ENCODE measurements at places on chromosomes 2 and 18.

- DNase-seq: no peak
These were observed 689.4 kb upstream of the FANCL start for GRCh38 chr2:58930537-58930936.

DNA sequence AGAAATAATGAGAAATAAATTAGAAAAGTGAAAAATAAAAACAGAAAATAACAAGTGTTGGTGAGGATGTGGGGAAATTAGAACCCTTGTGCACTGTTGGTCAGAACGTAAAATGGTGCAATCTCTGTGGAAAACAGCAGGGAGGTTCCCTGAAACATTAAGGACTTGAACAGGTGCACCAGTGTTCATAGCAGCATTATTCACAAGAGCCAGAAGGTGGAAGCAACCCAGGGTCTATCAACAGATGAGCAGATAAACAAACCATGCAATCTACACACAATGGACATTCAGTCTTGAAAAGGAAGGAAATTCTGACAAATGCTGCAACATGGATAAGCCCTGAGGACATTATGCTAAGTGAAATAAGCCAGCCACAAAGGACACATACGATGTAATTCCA lies 58.2 kb upstream of the TFCP2L1 start:
- DNase-seq: no peak

DNA sequence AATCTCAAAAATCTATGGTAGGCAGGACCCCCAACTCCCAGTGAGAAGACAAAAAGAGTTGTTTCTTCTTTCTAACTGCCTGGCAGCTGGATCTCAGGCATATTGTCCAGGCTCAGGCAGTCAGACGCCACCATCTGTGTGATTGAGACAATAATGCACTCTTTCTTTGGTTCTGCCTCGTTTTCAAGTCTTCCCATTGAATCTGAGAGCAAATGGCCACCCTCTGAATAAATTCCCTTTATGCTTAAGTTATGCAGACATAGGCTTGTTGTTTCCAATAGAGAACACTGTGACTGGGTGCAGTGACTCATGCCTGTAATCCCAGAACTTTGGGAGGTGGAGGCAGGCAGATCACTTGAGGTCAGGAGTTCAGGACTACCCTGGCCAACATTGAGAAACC lies 15.3 kb upstream of the CD207 start:
- DNase-seq: no peak

DNA sequence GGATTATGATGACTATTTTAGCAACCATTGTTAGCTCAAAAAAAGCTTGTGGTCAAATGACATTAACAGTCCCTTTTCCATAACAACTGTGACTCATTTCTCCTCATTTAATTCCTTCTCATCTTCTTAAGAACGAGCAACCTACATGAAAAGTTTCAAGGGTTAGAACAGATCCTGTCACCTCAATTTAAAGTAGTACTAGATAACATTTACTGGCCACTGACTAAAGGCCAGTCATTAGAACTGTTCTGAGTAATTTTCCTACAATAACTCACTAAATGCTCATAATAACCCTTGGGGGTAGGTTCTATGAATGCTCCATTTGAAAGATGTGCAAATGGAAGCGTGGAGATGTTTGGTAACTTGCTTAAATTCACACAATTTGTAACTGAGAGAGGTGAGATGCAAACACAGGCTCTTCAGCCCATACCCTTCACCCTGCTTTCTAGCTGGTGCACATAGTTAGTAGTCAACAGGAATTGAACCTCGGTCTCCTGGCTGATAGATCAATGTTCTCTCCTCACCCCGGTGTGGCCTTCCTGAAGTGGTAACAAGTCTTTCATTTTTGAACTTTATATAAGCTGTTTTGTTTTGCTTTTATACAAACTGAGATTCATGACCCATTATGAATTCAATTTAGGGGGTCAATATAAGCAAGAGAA lies 212.5 kb downstream of the SETBP1 start:
- DNase-seq: no peak

- DNase-seq: no peak
These were observed 269.4 kb upstream of the FBXO11 start for GRCh38 chr2:48175656-48176055.

DNA sequence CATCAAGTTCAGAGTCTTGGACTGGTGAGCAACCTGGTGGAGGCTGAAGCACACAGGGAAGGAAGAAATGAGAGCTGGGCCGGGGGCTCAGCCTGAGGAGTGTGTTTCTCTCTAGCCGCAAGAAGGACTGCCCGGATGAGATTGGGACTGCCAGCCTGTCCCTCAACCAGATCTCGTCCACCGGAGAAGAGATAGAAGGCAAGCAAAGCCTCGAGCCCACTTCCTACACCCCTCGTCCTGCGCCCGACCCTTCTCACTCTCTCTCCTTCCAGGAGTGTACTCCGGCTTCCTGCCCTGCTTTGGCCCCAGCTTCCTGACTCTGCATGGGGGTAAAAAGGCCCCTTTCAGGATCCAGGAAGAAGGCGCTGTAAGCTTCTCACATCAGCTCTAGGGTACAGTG lies 26.2 kb downstream of the FER1L5 start:
- no peak for DNase-seq

- DNase-seq: no peak
These were observed 627.6 kb downstream of the DPP10 start for GRCh38 chr2:115070002-115070401.

DNA sequence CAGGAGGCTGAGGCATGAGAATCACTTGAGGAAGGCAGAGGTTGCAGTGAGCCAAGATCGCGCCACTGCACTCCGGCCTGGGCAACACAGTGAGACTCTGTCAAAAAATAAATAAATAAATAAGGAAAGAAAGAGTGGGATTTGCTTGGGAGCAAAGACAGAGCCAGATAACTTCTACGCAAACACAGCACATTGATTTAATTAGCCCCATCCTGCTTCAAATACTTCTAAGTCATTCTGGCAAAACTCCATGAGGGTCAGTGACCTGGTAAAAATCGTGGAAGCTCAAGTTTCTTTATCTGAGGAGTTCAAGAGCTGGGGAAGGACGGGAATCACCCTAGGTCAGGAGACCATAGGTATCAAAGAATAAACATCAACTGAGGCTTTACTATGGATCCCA lies 70.6 kb upstream of the TCF7L1 start:
- no peak for DNase-seq

DNA sequence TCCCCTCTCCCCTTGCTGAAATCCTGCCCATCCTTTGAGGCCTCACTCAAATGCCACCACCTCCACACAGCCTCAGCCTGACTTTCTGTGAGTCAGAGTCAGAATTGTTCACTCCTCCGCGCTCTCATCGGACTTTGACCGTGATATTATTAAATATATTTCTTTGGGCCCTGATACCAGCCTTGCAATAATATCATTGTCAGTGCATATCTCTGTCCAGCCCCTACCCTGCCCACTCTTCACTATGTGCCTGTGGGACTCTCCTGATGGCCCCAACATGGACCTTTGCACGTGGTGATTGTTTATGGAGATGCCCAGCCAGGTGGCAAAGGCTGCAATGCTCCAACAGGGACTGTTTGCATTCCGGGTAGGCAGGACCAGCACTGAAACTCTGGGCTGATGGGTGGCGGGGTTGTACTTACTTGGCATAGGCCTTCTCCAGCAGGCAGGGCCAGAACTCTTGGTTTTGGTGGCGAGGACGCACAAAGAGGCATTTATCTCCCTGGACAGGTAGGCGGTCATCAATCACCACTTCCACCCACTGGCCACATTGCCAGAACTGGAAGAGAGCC lies 37.3 kb downstream of the CAPN13 start:
- DNase-seq: no peak

DNA sequence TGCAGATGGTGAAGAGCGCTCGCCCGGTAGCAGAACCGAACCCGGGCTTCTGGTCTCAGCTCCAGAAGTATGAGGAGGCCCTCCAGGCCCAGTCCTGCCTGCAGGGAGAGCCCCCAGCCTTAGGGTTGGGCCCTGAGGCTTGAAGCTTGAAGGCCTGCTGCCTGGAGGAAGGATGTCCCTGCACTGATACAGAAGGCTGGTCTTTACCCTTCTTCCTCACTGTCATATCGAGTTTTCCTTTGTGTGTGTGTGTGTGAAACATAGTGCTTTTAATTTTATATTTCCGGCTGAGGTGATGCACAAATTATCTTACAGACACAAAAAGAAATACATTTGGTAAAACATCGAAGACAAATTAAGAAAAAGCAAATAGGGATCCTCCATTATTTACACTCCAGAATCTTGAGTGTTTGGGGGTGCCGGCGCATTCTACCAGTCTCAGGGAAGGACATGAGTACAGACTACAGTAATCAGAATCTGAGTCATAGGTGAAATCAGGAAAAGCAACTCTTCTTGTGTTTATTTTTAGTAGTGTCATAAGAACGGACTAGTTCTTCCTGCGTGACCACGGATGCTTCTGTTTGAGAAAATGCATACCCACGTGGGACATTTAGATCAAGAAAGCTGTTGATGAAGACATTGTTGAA lies 1.3 kb downstream of the DUSP28 start:
- peak; percentile 63 for DNase-seq

DNA sequence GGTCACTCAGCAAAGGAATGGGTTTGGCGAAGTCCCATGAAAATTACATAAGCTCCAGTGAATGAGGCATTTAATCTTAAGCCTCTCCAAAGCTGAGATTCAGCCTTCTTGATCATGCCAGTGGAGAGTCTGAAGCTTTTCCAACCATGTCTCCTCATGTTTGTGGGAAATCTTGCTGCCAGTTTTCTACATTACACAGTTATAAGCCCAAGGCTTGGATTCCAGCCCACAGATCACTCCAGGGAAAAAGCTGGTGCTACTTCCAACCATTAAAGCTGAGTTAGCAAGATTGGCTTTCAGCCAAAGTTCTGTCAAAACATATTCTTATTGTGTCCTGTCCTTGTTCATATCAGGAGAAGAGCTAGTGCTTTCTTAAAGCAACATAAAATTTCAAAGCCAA lies 293.8 kb downstream of the LRRTM4 start:
- DNase-seq: peak; percentile 97

Measured in umbilical cord (tissue), 2 donors.